ENCODE measurements at places on chromosomes 7 and 10.

DNA sequence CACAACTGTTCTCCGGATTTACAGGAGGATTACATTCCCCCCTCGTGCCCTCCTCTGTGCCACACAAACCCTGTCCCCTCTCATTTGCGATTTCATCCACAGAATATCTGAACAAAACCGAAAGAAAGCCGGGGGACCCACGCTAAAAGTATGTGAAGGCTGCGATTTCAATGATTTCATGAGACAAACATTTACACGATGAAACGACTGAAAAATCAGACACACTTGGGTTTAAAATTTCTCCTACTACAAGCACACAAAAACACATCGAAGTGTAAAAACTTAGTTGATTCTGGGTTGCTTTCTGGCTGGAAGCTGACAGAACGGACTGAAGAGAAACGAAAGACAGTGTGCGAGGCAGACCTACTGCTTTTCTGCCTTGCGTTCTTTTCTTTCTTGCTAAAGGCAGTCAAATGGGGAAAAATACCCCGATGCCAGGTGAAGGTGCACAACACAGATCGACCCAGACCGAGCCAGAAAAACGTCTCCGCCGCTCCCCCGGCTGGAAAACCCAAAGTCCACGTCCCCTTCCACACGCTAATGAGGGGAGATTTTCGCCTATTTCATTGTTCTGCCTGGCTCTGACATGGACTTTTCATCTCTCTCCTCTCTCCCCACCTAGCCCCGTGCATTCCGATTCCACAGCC lies 1.2 kb downstream of the HIPK2 start:
- DNase-seq: no peak

DNA sequence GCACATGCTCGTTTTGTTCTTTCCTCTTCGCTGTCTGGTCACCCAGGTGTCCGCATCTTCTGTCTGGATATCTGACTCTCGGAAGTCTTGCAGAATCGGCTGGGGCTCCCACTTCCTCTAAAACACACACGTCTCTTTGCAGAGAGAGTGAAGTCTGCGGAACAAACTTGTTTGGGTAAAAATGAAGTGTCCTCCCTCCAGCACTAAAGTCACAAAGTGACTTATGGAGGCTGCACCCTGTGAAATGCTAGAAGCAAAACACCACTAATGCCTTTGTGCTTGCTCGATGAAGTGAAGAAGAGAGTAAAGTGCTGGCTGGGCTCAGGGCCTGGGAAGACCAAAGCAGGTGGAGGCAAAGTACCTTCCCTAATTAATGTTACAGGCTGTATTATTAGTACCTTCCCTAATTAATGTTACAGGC lies 71.4 kb downstream of the FGFR2 start:
- no peak for DNase-seq

DNA sequence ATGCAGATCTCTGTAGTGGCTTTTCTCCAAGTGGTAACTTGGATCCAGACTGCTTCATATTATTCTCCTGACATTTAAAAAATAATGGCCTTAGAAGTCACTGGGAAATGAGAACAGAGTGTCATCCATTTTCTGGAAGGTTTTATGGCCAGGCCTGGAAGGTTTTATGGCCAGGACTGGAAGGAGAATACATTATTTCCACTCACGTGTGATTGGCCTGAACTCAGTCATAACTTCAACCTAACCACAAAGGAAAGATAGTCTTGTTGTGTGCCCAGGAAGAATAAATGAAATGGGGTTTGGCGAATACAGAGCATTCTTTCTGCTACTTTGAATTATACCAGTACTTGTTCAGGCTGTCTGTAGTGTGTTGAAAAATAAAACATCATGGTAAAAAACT lies 360.9 kb downstream of the GPAM start:
- DNase-seq: no peak

- DNase-seq: no peak
These were observed 872.4 kb downstream of the LRMDA start for GRCh38 chr10:76303682-76304316.

DNA sequence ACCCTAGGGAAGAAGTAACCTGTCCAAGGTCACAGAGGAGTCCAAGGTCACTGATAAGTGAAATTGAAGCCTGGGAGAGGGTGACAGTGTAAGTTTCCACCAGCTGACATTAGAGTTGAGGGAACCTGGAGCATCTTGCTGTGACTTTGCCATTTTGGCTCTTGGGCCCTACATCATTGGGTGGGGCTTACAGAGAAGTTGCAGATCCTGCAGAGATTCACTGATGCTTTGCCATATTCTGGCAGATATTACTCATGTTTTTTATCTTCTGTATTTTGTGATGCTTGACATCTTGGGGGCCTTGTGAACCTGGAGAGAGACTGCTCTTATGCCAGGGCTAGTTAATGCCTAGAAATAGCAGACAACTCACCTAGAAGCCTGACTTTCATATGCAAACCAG lies 36.5 kb downstream of the SMKR1 start:
- no peak for DNase-seq

DNA sequence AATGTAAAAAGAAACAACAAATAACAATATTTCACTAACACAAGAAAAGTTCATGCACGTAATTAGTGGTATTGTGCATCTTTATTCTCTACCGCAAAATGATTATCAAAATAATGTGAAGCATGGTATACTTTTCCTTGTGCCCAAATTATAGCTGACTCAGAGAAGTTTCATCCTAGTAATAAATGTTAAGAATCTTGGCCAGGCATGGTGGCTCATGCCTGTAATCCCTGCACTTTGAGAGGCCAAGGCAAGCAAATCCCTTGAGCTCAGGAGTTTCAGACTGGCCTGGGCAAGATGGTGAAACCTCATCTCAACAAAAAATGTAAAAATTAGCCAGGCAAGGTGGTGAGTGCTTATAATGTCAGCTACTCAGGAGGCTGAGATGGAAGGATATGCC lies 105.0 kb downstream of the KMT2C start:
- no peak for DNase-seq

GRCh38 chr7:111012799-111013675 lies 77.9 kb upstream of the LRRN3 start:
- no peak for DNase-seq

All from cortex of kidney (tissue), 1 donor.